ENCODE measurements at places on chromosomes 11 and 22. TPM values are rescaled to one million over a fixed set of nuclear protein-coding genes. Genes with fewer than 3 reads are reported as not detected.
A peak's percentile ranks its signal among the peaks of the same experiment; 100 is the strongest.

GRCh38 chr11:75982309-75982708, 167.3 kb downstream of the UVRAG start:
- no peak for DNase-seq

- DNase-seq: no peak
Measured at GRCh38 chr11:72637926-72638325, 36.3 kb downstream of the PDE2A start.

DNA sequence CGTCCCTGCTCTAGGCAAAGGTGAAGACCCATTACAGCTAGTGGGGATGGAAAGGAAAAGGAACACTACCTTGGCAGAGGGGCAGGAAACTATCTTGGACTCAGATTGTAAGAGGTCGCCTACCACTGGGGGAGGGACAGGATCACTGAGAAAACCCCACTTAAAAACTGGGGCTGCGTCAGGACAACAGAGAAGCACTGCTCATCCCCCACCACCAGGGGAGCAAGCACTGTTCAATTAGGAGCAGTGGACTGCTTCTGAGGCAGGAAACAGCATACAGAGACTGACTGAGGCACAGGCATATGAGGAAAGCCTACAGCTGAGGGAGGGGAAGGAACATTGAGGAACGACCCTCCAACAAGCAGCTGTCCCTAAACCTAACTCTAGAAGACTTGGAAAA, 20.8 kb upstream of the DLAT start:
- no peak for DNase-seq

Gene ARVCF
- total RNA-seq: 33.8 TPM

DNA sequence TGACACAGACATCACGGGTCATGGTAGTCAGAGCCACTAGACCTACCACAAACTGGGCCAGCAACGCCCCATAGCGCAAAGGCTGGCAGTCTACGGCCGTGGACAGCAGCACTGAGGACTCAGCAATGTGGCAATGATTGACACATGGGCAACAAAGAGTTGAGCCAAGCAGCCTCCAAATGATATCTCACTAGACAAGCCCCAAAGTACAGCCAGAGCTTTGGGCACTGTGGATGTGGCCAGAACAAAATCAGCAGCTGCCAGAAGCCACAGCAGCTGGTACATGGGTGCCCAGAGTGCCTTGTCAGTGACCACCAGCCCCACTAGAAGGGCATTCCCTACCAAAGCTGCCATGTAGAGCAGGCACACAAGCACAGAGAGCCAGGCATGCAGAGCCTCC, 11.2 kb upstream of the UBQLNL start:
- no peak for DNase-seq

Gene KRTAP5-7
- total RNA-seq: not detected

- DNase-seq: no peak
Measured at GRCh38 chr11:40877981-40878380, 581.5 kb downstream of the LRRC4C start.

Gene SYCE3
- not detected for total RNA-seq

DNA sequence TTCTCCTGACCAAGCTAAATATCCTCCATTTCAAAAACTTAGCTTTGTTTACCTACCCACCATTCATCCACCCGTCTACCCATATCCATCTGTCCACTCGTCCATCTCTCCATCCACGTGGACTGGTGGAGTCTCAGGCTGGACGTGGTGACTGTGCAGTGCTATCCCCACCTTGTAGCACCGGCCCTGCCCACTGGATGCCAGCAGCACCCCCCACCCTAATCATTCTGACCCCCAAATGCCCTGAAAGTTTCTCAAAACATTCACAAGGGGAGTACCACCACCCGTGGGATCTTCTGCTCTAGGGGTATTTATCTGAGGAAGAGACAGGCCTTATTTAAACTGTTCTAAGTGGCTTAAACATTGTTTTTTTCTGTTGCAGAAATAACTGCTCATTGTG, 206.4 kb downstream of the TBC1D22A start:
- peak; percentile 27 for DNase-seq

DNA sequence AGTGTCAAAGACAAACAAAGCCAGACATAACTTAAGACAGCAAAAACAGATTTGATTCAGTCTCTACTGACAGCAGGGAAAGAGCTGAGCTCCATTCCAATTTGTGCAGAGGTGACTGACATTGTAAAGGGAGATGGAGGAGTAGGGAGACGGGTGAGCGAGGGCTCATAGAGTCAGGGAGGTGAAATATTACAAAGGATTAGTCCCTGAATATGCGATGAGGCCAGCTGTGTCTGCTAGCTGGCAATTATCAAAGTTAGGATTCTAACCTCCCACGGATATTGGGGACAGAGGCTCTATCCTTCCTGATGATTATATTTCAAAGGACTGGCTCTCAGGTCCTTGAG, 8.3 kb downstream of the PLAAT2 start:
- DNase-seq: no peak

DNA sequence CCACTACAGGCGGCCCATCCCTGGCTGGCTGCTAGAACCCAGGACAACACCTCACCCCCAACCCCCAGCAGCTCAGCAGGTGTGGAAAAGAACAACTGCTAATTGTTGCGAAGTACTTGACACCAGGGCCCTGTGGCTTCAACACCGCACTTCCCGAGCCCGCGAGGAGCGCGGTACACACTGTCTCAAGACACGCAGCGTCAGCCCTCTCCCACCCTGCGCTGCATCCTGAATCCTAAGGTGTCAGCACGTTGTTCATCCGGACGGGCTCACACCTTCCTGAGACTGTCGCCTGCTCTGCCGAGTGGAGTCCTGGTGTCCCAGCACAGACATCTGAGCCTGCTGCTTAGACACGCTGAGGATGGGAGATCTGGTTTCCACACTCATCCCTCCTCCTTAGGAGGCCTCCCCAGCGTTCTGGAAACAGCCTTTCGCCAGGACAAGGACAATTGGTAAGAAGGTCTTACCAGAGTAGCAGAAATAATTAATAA, 1336.2 kb downstream of the BRD1 start:
- peak; percentile 55 for DNase-seq

DNA sequence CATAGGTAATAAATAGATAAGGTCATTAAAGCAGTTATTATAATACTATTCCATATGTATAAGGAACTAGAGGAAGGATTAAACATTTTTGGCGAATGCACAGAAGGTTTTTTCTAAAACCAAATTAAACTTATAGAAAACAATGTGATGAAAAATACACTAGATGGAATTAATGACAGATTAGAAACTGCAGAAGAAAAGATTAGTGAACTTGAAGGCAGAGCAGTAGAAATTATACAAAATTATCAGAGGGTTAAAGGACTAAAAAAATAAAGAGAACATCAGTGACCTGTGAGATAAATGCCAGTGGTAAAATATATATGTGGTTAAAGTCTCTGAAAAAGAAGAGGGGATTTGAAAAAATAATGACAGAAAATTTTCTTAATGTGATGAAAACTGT, 74.0 kb downstream of the IGLL5 start:
- DNase-seq: no peak

DNA sequence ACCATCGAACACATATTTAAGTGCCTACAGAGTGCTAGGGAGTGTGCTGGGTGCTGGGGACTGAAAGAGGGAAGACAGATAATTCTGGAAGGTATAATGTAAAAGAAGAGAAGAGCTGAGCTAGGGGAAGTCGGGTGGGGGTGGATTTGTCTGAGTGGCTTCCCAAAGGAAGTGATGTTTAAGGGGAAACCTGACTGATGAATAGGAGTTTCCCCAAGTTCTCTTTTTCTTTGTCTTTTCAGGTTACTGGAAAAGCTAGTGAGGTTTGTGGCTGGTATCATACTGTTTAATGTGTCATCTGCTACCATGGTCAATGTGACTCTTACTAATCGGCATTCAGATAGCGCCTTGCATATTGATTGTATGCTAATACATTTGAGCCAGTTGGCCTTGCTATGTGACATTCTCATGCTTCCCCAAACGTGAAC, 151.6 kb upstream of the MTMR2 start:
- DNase-seq: no peak

- peak; percentile 42 for DNase-seq
Measured at GRCh38 chr22:30872285-30873041, 96.1 kb downstream of the MORC2 start.

Measured in sigmoid colon (tissue), 7 donors.